ENCODE measurements at places on chromosomes 11 and 22.

- no peak for DNase-seq
Measured at GRCh38 chr22:50153056-50153755, 17.3 kb upstream of the PANX2 start.

GRCh38 chr11:76724171-76724768 is 53.7 kb upstream of the LRRC32 start:
- no peak for DNase-seq

- DNase-seq, result peak; percentile 12
Measured at GRCh38 chr11:63682066-63683021, 1.0 kb downstream of the RTN3 start.

- DNase-seq, result no peak
Measured at GRCh38 chr11:120781486-120782120, 242.3 kb upstream of the TBCEL start.

DNA sequence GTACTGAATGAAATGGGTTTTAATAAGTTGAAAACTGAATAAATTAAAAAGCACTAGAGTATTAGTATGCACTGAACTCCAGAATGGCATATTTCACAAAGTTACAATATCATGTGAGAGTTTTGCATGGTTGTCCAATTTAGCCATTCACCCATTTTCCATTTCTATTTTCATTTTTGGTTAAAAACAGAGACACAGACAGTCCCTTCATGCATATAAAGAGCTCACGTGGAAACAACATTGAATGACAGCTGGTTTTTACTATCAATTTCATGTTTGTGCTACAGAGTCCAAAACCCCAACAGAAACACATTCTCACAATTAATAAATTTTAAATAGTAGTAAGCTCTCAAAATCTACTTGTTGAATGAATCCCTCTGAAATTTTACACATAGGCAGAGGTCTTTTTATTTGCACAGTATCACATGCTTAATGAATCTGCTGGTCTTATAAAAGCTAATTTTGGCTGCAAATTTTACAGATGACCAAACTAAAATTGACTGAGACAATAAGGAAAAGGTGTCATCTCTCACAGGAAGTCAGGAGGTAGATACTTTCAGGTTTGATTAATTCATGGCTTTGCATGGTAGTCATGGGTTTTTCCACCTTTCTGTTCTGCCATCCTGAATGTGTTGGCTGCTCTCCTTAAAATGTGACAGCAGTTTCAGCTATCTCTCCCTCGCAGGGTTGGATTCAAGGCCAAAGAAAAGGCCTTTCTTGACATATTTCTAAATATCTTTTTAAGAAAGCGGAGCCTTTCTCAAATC is 20.6 kb upstream of the DDI1 start:
- no peak for DNase-seq

DNA sequence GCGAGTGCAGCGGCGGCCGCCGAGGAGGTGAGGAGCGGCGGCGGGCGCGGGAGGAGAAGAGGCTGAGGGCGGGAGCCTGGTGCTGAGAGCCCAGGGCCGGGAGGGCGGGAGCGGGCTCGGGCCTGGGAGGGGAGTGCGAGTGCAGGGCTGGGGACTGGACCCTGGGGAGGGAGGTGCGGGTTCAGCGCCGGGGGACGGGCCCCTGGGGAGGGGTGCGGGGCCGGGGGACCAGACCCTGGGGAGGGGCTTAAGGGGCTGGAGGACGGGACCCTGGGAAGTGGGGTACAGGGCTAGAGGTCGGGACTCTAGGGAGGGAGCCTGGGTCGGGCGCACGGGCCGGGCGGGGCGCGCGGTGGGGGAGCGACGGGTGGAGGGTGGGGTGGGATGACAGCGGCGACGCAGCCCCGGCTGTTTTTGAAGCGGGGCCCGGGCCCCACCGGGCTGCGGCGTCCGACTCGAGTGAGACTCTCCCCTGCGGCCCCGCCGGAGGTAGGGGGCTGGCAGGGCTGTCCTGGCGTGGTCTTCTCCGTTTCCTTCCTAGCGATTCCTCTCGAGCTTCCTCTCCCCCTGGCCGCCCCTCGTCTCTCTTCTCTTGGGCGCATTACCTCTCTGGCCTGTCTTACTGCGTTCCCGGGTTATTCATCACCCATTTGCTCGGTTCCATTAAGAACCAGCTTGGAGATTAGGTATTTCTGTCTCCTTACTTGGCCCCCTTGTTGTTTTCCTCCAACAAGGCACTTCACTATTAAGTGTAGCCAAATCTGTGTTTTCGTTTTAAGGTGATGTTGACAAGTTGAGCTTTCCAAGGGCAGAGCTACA is 754 bp downstream of the NUP50 start:
- DNase-seq, result no peak

- DNase-seq, result peak; percentile 54
Measured at GRCh38 chr11:93740730-93741093, 583 bp downstream of the TAF1D start.

DNA sequence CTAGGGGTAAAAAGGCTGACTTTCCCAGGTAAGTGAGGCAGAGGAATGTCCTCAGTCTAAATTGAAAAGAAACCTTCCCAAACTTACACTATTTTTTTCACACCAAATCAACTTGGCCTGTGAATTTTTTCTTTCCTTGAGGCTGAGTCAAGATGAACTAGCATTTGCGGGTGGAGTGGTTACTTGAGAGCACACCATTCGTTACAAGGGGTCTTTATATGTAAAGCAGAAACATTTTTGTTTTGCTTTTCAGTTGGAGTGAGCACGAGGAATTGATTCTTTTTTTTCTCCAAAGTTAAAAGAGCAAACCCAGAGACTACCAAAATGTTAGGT is 36.4 kb downstream of the MAML2 start:
- no peak for DNase-seq

DNA sequence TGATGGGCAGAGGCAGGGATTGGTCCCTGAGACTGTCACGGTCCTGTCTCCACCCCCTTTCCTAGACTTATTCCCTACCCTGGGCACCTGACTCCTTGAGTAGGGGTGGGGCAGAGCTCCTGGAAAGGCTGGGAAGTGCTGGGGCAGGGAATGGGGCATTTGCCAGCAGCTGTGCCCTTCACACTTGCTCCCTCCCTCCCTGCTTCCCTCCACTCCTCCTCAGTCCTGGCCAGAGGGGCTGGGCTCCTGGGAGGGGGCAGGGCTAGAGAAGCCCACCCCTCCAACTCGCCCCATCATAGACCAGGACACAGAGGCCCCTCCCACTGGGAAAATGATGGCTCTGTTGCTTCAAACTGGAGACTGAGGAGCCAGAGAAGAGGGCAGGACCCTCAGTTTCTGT is 11.6 kb downstream of the SCN2B start:
- no peak for DNase-seq

GRCh38 chr11:29163231-29163630 is 853.6 kb downstream of the KCNA4 start:
- no peak for DNase-seq
